ENCODE measurements at places on chromosomes 6 and 20.
A peak's percentile ranks its signal among the peaks of the same experiment; 100 is the strongest.

DNA sequence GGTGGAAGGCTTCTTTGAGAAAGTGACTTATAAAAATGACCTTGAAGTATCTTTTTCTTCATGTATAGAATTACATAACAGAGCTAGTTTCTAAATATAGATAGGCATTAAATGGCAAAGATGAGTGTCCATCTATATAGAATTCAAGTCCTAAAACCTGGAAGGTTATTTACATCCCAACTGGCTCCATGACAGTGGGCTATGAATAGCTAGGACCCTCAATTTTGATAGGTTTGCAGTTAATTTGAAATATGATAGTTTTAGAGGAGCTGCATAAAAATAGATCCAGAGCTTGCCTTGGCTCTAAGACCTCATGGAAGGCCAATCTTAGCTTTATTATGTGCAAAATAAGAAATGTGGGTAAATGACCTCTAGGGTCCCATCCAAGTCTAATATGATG is 310.6 kb upstream of the CITED2 start:
- DNase-seq, result no peak

DNA sequence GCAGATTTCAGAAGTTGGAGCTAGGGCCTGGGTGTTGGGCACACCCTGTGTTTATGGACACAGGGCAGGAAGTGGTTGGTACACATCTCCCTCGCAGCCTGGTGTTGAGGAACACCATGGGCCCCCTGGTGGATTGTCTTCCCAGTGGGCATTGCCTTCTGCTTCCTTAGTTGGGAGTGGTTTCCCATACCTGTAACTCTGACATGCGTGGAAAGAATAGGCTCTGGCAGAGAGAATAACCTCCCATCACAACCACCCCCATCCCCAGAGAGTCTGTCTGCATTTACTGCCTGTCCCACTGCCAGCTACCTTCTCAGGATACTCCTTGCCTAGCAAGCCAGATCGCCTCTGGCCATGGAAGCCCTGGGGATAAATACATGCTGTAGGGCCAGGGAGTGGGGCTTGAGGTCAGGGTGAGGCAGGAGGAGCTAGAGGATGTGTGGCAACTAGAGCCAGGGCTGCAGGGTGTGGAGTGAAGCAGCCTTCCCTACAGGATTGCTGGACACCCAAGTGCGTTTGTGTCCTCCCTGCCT is 14.7 kb downstream of the LRRC73 start:
- peak; percentile 18 for DNase-seq

DNA sequence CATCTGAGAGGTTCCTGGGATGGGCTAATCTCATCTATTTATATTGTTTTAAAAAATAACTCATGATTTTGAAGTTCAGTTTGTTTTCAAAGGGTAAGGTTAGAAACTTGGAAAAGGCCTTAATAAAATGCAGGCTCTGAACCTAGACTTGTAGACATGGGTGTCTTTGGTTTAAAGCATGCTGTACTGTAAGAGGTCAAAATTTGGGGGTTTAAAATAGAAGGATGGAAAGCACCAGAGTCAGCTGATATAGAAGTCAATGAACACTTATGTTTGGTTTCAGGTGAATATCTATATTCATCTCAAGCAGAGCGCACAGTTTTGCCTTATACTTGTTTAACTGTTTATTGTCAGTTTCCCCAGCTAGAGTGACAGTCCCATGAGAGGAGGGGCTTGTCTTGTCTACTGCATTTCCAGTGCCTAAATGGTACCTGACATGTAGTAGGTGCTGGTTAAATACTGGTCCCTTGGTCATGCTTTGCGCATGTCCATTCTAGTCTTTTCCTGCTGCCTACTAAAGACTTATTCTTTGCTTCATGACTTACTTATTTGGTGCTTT is 112.3 kb upstream of the DTNBP1 start:
- DNase-seq, result no peak

DNA sequence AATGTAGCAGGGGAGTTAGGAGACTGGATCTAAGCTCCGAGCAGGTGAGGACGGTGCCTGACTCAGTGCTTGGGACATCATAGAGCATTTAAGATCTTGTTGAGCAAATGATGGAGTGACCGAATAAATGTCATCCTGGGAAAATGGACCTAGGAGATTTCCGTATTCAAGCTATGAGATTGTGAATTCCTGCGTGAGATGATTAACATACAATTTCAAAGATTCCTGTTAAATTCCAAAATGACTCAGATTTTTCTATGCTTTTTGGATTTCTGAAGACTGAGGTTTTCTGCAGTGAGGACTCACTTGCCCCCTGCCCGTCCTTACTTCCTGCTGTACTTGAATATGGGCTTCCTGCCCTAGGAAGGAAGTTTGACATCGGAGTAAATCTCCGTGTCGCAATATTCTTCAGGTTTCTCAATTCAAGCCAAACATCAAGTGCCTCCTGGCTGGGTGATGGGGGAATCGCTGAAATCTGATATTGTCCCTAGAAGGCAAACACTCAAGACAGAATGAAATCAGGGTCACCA is 5.2 kb downstream of the SYTL3 start:
- no peak for DNase-seq

DNA sequence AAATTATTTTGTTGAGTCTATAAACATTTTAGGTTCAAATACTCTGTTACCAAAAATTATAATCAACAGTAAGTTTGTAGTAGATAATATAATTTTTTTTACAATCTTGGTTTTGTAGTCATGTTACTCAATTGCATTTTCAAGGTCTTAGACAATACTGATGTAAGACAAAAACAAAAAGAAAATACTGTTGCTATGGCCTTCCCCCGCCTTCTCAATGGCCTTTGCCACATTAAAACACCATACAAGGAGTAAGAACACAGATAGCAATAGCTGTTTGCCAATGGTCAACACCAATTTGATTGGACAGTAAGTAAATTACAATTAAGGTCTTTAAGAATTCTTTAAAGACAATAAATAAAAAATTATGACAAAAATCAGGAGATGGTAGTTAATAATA is 450.2 kb downstream of the CDC5L start:
- DNase-seq, result no peak

GRCh38 chr6:127855542-127856159 is 45.2 kb downstream of the THEMIS start:
- DNase-seq, result peak; percentile 68

DNA sequence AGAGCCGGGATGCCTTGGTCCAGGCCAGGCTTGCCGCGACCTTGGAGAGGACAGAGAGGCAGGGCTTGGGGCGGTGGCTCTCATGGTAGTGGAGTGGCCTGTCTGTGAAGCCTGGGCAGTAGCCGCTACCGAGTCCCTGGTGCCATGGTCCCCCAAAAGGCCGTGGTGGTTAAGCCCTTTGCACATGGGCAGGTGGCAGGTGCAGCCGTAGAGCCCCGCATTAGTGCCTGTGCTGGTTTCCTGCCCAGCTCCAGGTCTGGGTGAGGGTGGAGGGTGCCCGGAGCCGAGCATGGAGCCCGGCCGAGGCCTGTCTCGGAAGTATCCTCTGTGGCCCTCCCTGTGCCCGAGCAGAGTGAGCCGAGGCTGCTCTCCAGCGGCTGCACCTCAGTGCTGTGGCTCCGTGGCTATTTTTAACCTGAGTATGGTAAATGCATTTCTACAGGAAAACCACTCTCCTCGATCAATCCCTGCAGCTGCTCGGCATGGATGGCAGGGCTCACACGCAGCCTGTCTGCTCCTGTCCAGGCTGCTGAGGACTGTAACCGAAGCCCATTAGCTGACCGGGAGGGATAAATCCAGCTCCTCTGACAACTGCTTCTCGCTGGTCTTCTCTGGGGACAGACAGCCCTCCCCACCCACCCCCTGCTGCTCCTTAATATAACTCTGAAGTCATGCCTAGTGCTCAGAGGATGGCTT is 36.3 kb upstream of the GATA5 start:
- no peak for DNase-seq

DNA sequence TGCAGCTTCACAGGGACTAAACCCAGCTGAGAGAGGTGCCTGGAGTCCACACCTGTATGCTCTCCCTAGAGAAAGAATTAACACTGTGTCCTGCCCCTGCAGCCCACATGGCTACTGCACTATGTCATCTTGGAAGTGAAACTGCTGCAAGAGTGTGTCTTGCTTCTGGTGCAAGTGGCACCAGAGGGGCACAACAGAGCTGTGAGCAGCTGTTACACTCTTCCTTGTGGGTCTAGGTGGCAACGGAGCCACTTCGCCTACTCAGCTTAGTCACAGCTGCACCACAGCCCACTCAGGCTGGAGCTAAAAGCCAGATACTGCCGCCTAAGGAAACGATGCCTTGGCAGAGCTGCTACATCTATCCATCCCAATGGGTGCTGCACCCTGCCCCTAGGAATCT is 391.4 kb downstream of the COL12A1 start:
- no peak for DNase-seq

GRCh38 chr6:21885532-21886114 is 292.1 kb downstream of the SOX4 start:
- DNase-seq, result no peak

- no peak for DNase-seq
Observed at GRCh38 chr6:166084951-166085350, 82.7 kb downstream of the TBXT start.

- no peak for DNase-seq
Observed at GRCh38 chr6:70764706-70765105, 97.0 kb downstream of the SMAP1 start.

- no peak for DNase-seq
Observed at GRCh38 chr20:48684501-48685041, 143.2 kb downstream of the PREX1 start.

- no peak for DNase-seq
Observed at GRCh38 chr20:49751397-49751736, 37.7 kb upstream of the B4GALT5 start.

GRCh38 chr20:62743777-62744317 is 35.2 kb downstream of the NTSR1 start:
- no peak for DNase-seq

- DNase-seq, result no peak
Observed at GRCh38 chr6:27579973-27580372, 107.1 kb upstream of the ZNF184 start.

GRCh38 chr20:46178891-46179290 is 60.8 kb downstream of the CD40 start:
- DNase-seq, result no peak

GRCh38 chr6:4773181-4773580 is 3.0 kb upstream of the CDYL start:
- no peak for DNase-seq

- DNase-seq, result peak; percentile 42
Observed at GRCh38 chr20:32574296-32575226, 10.6 kb downstream of the NOL4L start.

DNA sequence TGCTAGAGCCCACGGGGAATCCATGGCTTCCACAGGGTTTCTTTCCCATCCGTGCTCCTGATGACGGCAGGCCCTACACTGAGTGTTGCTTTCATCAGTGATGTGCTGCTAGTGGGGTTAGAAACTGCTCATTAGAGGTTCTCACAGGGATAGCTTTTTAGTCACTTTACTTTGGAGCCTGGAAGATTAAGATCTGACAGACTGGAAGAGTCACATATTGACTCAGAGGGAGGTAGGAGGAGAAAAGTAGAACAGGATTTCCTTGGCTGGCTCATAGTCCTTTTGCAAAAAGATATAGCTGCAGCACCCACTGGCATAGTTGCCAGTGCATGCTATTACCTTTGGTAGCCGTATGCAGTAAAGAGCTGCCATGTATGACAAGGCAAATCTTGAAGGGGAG is 890.3 kb downstream of the C6orf118 start:
- DNase-seq, result no peak

DNA sequence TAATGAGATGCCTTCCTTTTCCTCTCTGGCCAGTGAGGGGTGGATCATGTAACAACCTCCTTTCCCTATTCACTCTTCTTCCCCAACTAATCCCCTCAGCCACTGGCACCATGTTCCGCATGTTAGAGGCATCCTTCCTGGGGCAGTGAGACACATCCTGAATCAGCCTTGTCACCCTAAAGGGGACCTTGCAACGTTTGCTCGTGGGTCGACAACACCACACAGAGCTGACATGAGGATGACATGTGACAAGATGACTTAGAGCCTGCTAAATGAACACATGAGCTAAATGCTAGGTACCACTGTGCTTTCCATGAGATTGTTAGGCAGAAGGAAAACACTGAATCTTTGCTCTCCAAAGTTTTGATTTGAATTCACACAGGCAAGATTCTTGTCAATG is 129.2 kb downstream of the ATXN1 start:
- no peak for DNase-seq

GRCh38 chr6:45665859-45666258 is 288.1 kb upstream of the SUPT3H start:
- DNase-seq, result no peak

GRCh38 chr6:155116571-155116910 is 121.4 kb downstream of the TIAM2 start:
- DNase-seq, result no peak

- peak; percentile 28 for DNase-seq
Observed at GRCh38 chr6:43668151-43669028, 19.2 kb downstream of the MRPS18A start.

GRCh38 chr20:61304750-61305149 is 52.7 kb downstream of the CDH4 start:
- no peak for DNase-seq

DNA sequence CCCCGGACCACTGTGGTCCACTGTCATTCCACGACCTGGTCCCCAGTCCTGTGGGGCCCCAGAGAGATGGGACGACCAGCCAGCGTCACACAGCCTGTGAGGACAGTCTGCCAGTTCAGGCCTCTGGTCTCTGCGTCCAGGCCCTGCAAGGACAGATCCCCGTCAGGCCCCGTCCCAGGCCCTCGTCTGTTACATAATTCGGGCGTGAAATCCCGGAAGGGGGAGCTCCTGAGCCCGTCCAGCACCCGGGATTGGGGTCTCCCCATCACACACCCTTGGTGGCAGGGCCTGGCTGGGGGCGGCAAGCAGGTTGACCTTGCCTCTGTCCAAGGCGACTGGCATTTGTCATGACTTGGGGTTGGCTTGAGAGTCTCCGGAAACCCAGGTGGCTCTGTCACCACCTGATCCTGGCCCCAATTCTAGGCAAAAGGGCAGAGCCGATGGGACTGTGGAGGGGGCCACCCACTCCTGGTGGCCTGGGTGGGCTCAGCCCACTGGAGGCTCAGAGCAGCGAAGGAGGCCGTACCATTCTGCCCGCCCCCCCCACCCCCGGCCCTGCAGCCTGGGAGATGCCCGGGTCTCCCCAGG is 73.8 kb upstream of the GATA5 start:
- DNase-seq, result no peak

DNA sequence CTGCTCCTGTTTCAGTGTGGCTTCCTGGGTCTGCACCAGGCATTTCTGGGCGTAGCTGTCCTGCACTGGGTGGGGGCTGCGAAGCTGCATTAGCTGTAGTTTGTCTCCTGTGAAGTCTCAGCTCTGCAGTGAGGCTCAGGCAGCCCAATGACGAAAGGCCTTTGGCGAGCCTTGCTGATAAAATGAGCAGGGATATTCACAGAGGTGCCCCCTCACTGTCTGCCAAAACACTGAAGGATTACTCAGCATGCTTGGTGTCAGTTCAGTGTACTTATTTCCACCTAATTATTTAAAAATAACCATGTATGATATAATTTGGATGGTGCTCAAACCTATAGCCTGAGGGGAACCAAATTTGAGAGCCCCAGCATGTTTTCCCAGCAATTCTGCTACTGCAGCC is 73.5 kb downstream of the ECT2L start:
- no peak for DNase-seq
